ENCODE measurements at places on chromosomes 5 and 9.
A peak's percentile ranks its signal among the peaks of the same experiment; 100 is the strongest.

GRCh38 chr5:135025730-135026644 is 8.0 kb downstream of the PITX1 start:
- no peak for DNase-seq

GRCh38 chr9:137542486-137542885 is 7.7 kb downstream of the PNPLA7 start:
- no peak for DNase-seq

DNA sequence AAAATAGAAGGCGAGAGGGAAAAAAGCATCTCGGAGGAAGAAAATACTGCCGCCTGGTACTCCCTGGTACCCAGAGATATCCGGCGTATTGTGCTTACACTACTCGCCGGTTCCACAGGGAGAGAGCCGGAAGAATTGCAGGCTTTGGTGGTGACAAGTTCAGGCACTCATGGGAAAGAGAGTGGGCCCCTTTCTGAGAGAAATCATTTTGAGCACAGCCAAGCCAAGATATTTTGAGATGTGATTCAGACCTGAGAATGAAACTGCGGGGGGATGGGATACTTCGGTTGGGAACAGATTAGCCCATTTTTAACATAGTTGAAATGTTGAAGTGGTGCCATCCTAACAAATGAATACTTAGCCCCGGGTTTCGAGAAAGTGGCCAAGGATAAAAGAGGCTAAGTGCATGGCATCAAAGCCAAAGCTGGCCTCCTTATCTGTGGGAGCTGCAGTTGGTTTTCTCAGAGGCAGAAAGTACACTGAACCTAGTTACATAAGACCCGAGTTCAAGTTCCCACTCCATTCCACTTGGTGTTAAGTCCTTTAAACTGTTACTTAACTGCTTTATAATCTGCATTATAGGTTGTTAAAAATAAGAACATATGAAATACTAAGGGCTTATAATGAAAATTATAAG is 62.7 kb downstream of the SLC1A3 start:
- DNase-seq = no peak

DNA sequence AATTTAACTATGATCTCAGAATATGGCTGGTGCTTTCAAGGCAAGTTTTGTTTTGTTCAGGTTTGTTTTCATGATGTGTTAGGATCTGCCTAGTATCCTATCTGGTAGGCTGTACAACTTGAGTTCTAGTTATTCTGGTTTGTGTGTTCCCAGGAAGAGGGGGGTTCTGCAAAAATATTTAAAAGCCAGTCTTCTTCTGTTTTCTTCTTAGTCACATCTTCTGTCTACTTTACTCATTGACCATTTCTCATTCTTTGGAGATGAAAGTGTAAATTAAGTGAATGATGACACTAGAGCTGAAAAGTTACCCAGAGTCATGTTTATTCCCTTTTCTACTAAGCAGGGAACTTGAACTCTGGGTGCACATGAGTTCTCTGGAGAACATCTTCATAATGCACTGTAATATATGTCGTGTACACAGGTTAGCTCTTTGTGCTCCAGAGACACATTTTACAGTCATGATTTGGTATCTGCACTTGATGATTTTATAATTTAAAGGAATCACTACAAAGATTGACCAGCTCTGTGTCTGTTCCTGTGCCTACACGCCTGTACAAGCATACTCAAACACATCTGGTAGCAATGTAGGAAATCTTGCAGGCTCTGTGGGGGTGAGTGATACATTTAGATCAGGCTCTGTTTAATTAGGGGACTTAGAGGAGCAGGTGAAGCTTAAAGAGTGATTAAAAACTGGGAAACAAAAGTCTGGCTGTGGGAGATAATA is 5.0 kb downstream of the SMAD5 start:
- DNase-seq = no peak

DNA sequence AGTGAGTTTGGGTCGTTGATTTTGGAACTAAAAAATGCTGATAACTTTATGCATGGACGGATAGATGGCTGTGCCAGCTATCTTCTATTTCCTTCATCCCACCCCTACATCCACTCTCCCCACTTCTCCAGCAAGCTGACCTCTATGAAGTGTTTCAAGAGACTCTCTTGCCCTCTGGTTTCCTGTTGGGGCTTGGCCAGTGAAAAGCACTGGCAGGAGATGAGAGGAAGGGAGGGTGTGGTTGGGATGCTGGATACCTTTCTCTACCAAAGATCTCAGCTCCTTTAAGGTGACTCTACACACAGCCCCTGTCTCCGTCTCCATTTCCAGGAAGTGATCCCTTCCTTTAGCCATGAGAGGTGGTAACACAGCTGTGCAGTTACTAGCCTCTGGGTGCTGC is 30.0 kb upstream of the JMY start:
- DNase-seq = no peak

- DNase-seq = no peak
These were observed 159.4 kb upstream of the NR3C1 start for GRCh38 chr5:143562935-143563334.

DNA sequence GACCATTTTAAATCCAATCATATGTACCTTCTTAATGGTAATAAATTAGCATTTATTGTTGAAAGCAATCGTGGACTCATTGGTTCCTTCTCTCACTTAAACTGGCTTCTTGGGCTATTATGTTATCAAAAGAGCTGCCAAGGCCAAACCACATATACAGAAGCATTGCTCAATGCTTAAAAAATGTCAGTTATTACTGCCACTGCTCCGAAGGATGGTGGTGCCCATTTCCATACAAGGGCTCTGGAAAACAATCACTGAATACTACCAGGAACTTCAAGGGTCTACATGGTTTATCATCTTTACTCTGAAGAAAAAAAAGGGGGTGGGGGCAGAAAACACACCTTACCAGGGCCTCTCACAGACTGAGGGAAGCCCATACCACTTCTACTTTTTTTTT is 104.3 kb downstream of the GNAQ start:
- no peak for DNase-seq

GRCh38 chr9:128404560-128404959 is 16.1 kb upstream of the CERCAM start:
- no peak for DNase-seq

- no peak for DNase-seq
These were observed 9.7 kb downstream of the SEMA6A start for GRCh38 chr5:116564756-116565490.

DNA sequence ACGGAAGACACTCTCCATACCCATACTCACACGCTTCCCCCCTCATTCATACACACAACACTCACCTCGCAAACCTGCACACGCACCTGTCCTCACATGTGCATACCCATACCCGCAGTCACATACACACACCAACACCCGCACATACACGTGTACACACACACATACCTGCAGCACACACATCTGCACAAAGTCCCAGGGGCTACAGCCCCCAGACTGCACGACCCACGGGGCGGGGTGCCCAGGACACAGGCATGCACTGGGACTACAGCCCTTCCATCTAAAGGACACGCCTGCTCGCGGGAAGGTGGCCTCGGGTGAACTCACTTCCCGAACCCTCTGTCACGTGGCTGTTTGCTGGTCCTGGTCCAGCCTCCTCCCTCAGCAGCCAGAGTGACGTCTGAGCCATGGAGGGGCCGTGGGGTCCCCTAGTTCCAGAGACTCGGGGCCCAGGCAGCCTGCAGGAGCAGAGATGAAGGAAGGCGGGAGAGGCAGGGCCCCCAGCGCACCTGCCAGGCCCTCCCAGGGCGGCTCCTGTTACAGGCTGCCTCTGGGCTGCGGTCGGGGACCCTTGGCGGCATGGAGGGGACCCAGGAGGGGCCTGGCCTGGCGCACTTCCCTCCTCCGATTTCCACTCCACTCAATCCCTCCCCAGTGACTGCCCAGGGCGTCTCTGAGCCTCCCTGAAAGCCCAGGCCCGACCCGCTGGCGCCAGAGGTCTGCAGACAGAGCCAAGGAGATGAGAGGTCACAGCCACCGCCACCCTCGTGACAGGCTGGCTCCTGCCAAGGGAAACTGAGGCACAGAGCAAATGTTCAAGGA is 8.1 kb downstream of the SLC12A7 start:
- peak; percentile 32 for DNase-seq

DNA sequence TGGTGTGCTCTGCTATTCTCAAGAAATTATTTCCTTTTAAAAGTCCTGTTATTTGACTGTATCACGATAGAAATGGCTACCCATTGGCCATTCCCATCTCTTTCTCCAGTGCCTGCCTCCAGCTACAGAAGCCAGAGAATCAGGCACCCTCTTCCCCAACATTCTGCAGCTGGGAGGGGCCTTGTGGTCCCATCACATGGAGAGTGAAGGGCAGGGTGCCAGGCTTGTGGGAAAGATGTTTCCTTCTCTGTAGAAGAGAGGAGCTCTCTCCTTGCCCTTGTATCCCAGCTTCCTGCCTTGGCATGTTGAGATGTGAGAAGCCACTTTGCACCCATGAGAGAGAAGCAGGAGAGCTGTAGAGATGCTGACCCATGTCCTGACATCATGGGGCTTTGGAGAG is 465.0 kb downstream of the MTRR start:
- DNase-seq = no peak

DNA sequence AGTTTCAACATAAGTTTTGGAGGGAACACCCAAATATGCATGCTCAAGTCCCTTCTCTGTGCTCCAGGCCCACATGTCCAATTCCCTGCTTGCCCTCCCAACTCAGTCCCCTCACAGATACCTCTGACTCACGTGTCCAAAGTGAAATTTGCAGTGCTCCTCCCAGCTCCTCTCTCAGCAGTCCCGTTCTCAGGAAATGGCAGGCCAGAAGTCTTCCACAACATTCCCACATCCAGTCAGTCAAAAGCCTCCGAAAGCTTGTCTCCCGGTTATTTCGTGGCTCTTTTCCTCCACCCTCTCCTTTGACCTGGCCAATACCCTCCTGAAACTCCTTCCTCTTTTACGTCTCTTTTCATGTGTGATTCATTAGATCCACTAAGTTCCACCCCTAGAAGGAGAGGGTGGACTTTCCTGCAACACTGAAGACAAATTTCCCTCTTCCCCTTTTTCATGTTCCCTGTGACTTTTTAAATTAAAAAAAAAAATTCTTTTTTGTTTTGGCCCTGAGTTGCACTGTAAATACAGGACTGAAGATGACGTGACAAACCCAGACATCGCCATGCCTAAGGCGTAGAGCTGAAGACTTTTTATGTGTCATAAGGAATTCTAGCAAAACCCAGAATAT is 12.8 kb upstream of the MGAT1 start:
- DNase-seq = no peak

GRCh38 chr5:16615741-16616535 is 859 bp downstream of the RETREG1 start:
- DNase-seq = no peak

GRCh38 chr5:178234750-178235587 is 2.4 kb upstream of the PHYKPL start:
- peak; percentile 64 for DNase-seq

- DNase-seq = no peak
These were observed 117.6 kb downstream of the SEMA5A start for GRCh38 chr5:9428272-9428671.

DNA sequence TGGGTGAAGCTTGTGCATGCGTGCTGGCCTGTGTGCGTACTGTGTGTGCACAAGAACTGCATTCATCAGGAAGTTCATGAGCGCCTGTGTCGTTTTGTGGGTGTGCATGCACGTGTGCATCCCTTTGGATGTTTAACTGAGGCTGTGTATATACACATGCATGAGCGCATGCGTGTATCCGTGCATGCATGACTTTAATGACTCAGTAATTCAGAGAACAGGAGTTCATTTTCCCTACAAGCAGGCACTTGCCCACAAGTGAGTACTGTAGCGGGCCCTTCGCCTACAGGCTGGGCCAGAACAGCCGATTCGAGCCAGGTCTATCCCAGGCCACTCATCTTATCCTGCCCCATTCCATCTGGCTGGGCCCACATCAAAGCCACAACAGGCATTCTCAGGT is 29.8 kb downstream of the CORO2A start:
- no peak for DNase-seq

- DNase-seq = no peak
These were observed 219.8 kb upstream of the MAP3K1 start for GRCh38 chr5:56595566-56595965.

DNA sequence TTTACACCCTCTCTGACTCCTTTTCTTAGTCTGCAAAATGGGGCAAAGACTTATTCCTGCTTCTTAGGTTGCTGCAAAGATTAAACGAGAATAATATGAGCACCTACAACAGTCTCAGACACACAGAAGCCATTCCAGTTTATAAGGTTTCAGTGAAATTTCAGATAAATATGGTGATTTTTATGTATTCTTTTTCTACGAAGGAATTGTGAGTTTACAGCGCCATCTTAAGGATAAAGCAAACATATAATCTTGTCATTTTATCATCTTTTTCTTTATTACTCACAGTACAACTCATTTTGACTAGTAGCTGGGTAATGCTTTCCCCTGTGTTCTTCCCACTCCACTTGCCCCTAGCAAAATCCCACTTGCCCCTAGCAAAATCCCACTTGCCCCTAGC is 29.2 kb upstream of the SMC5 start:
- no peak for DNase-seq
